ENCODE measurements at places on chromosomes 3 and 15.
A peak's percentile ranks its signal among the peaks of the same experiment; 100 is the strongest.

- no peak for DNase-seq
These were observed 224.7 kb downstream of the KLF13 start for GRCh38 chr15:31551323-31551722.

- no peak for DNase-seq
These were observed 30.5 kb downstream of the CACNA2D2 start for GRCh38 chr3:50472958-50473357.

DNA sequence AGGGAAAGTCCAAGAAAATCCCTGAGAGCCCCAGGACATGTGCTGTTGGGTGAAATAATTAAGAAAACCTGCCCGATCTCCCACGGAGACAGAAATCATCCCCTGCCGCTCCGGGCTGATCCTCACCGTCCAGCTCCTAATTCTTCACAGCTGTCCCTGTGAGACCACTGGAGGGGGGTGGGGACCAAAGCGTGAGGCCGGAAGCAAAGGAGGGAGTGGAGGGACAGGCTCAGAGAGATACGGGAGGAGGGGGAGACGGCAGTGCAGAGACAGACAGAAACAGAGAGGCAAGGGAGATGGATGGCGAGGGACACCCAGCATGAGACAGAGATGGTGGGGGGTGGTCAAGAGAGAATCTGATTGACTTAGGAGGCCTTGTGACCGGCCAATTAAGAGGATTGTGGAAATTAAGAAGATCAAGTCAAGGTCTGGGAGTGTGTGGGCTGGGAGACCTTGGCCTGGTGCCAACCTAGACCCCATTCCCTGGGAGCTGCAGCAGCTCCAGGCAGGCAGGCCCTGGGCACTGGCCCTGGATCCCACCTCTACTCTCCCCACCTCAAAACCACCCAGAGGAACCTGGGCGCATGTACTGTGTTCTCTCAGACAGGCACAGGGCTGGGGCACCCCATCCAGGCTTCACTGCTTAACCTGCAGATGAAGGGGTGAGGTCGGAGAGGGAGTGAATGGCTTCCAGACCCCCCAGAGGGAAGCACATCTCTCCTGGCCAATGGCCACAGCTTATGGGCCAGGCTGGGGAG is 113.2 kb upstream of the ALDH1A3 start:
- no peak for DNase-seq

GRCh38 chr15:67774626-67775025 is 50.7 kb upstream of the SKOR1 start:
- DNase-seq, result no peak

GRCh38 chr3:127473244-127474024 is 117.1 kb downstream of the TPRA1 start:
- DNase-seq, result no peak

GRCh38 chr15:84981711-84982300 is at the start of gene PDE8A:
Gene PDE8A (plus strand): TSS chr15:84981856. CDS start chr15:84982163, 307 bp downstream.
- DNase-seq, result no peak

DNA sequence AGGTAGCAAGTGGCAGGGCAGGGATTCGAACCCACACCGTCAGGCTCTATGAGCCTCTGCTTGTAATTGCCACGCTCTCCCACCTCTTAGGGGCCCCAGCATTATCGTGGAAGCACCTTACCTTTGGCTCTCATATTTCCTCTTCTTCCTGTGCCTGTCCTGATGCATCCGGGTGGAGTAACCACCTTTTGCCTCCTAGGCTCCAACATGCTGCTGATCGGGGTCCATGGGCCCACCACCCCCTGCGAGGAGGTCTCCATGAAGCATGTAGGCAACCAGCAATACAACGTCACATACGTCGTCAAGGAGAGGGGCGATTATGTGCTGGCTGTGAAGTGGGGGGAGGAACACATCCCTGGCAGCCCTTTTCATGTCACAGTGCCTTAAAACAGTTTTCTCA is 40.4 kb downstream of the DNASE1L3 start:
- DNase-seq, result no peak

GRCh38 chr3:100730524-100730923 is 21.2 kb downstream of the TFG start:
- no peak for DNase-seq

GRCh38 chr15:49137861-49138260 is 17.5 kb downstream of the COPS2 start:
- no peak for DNase-seq

DNA sequence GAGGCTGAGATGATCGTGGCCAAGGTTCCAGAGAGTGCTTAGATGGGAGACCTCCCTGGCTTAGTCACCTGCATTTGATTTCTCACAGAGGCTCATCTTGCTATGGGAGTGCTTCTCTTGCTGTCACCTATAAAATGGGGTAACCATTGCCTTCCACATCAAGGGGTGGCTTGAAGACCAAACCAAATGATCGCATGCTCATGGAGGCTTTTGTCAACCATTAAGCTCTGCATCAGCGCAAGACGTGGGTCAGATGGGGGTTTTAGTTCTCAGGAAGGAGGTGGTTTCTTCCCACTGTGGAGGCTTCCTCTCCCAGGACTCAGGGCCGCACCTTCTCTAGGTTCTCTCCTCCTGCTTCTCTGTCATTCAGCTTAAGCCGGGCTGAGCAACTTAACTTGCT is 27.4 kb upstream of the NOX5 start:
- no peak for DNase-seq

- DNase-seq, result peak; percentile 71
These were observed 14.1 kb upstream of the CXCR6 start for GRCh38 chr3:45929042-45929679.

- DNase-seq, result no peak
These were observed 81.5 kb downstream of the FHIT start for GRCh38 chr3:61169621-61170251.

DNA sequence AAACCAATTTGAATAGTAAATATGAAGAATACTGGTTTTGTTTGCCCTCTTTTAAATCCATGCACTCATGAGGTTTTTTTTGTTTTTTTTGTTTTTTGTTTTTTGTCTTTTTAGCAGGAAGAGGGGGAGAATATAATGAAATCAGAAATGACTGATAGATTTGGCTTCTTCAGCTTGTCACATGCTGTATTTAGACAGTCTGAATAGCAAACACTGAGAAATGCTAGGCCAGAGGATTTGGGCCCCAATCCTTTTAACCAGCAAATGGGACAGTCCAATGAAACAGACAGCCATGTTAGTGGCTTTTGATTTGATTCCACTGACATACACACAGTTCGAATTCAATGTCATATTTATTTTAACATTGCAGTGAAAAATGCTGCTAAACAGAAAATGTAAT is 14.2 kb upstream of the CEP152 start:
- no peak for DNase-seq

- DNase-seq, result peak; percentile 21
These were observed 106.2 kb downstream of the IQSEC1 start for GRCh38 chr3:12966847-12967605.

DNA sequence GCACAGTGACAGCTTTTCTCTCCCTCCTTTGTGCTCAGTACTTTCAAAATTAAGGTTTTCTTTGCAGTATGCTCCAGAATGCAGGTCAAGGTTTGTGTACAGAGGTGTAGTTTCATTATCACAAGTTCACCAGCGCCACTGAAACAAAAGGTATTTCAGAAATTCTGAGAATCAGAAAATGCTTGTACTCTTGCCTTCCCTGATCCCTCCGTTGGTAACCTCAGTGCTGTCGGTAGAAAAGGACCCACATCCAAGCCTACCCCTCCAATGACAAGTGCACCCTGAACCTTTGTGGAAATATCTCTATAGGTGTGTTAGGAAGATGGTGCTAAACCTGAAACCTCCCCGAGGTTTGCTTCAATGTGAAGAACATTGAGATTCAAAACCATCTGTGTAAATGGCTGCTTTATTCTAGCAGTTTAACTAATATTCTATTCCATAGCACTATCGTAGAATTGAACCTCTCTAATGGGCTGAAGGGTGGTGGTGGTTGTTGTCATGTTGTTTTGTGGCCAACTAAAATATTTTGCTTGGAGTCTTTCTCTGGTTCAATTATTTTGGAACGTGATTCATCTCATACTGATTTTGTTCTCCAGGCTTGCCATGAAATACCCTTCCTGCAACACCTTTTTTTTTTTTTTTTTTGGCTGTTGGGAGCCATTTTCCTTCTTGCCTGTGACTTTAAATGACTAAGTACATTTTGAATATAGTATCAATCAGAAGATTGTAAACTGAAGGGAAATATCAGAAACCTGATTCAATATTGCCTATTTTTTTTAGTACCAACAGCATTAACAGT is 20.7 kb downstream of the ZBTB38 start:
- DNase-seq, result no peak

DNA sequence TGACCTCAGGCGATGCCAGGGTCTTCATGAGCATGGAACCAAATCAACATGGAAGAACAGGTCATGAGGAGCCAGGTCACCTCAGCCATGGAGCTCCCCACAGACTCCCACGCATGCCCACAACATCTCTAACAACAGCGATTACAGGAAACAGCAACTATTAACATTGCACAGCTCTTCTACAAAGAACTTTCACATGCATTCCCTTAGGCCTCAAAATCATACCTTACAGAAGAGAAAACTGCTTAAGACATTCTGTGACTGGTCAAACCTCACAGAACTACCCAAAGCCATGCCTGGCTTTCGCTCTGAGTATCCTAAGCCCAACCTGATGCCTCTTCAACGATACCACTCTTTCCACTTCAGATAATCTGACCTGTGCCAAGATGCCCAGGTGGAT is 117.8 kb downstream of the OXNAD1 start:
- DNase-seq, result no peak

DNA sequence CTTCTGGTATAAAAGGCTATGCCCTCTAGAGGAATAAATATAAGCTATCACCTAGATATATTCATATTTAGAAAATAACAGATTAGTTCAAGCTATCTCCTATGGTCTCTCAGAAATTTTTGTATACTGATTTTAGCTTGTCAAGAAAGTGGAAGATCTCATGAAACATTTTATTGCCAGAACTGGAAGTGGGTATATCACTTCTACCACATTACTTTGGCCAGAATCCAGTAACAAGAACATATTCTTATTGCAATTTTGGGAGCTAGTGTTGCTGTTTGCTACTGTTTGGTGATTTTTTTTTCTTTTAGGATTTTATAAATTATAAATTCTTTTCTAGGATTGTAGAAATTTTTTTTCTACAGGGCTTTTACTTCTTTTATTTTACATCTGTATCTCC is 14.2 kb upstream of the DIPK2A start:
- no peak for DNase-seq

- DNase-seq, result peak; percentile 65
These were observed 140.9 kb downstream of the PLCL2 start for GRCh38 chr3:17025594-17026139.

GRCh38 chr15:74191798-74192197 is 10.8 kb downstream of the STRA6 start:
- no peak for DNase-seq

DNA sequence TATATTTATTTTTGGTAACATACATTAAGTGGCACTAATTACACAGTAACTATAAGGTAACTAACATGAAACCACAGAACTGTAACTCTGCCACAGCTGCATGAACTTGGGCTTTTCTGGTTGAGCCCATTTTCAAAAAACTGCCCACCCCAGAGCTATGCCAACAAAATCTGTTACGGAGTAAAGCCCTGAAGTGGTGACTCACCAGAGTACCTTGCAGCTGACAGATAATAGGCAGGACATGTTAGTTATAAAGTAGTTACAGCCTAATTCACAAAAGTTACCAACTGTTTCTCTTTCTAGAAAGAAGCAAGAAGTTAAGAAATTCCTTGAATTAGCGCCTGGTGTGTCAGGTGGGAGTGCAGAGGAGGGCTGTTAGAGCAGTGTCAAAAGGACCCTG is 1.5 kb upstream of the GPX1 start:
- no peak for DNase-seq

GRCh38 chr3:86787091-86787490 is 203.9 kb downstream of the VGLL3 start:
- DNase-seq, result no peak

- no peak for DNase-seq
These were observed 16.0 kb upstream of the GPR171 start for GRCh38 chr3:151219056-151219455.

DNA sequence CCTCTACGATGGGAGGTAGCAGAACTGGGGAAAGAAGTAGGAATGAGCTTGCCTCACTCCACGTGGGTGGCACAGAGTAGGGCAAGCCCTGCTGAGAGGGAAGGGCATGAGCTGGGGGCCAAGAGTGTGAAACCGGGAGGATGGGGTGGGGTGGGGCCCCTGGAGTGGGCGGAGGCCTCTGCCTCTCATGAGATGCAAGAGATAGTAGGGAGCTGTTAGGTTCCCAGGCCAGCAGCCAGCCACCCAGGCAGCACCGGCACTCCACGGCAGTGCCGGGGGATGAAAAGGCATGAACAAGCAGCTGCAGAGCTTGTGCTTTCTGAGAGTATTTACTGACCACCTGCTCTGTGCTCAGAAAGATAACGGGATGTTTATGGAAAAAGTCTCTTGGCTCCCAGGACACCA is 24.4 kb upstream of the PLA2G4E start:
- DNase-seq, result no peak

DNA sequence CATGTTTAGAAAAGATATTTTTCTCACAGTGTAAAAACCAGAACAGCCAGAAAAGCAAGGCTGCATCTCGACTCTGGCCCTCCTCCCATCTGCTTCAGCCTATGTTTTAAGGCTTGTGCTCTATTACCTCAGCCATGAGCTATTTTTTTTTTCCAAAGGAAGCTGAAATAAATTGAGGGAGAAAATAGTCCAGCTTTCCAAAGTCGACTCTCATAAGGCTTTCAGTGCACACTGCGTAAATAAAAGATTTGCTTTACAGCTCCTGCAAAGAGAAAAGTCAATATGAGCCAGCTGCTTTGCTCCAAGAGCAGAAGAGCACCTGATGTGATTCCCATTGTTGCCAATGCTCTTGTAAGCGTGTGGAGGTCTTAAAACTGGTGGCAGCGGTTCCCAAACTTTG is 26.7 kb downstream of the SCG3 start:
- no peak for DNase-seq

DNA sequence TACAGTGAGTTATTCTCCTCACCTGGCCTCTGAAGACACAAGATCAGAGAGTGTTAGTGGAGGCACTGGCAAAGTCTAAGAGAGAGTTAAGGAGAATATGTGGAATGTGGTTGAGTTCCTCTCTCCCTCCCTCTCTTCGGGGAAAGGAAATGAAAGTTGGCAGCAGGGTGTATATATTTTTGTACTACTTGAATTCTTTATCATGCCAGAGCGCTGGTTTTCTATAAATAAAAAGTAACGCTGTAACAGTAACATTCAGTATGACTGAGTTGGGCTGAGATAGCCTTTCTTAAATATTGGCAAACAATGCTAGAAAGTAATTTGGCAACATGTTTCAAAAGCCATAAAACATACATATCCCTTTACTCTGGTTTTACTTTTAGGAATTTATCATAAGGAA is 77.5 kb upstream of the TNFAIP8L3 start:
- no peak for DNase-seq

DNA sequence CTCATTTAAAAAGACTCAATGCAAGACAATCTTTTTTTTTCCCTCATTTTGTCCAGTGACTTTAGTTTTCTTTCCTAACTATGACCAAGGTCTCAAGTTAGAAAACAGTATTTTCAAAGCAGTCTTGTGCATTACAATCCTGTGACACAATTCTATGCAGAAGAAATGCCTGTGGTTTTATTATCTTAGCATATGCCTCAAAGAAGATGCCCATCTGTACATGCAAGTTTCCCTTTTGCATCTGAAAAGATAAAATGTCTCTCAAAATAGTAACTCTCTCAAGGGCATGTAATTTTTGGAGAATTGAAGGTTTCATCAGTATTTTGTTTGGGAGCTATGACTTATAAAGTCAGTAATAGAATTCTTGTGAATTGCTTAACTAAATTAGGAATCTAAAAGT is 292.0 kb upstream of the SUCLG2 start:
- no peak for DNase-seq

Measured in stimulated activated CD4-positive, alpha-beta T cell treated with anti-CD3 and anti-CD28 coated beads, Interleukin-4, amount 100 ng/mL, for 24 hours (primary cell).